ENCODE measurements at places on chromosomes 11 and 22.
A peak's percentile ranks its signal among the peaks of the same experiment; 100 is the strongest.

- DNase-seq: peak; percentile 90
These were observed 5.4 kb downstream of the MYO18B start for GRCh38 chr22:25747245-25747944.

DNA sequence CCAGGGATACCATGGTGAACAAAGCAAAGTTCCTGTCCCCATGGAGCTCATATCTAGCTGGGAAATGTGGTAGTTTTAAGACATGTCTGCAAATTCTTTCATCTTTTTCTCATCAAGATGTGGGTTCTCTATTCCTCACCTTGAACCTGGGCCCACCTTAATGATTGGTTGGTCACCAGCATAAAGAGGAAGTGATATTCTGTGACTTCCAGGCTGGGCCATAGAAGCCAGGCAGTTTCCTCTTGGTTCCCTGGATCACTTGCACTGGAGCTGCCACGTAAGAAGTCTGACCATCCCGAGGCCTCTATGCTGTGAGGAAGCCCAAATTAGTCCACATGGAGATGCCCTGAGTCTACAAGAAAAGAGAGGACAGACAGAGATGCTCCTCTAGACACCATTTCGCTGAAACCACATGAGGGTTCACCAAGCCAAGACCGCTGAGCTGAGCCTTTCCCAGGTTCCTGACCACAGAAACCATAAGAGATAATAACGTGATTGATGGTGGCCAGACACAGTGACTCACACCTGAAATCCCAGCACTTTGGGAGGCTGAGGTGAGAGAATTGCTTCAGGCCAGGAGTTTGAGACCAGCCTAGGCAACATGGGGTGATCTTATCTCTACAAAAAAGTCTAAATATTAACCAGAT, 119.5 kb upstream of the ISX start:
- DNase-seq: no peak

- DNase-seq: peak; percentile 74
These were observed 46.5 kb downstream of the FBLN1 start for GRCh38 chr22:45548991-45549761.

- DNase-seq: no peak
These were observed 648.0 kb upstream of the KIRREL3 start for GRCh38 chr11:127648583-127648982.

GRCh38 chr11:67441731-67442351, 1.4 kb downstream of the CORO1B start:
- no peak for DNase-seq

DNA sequence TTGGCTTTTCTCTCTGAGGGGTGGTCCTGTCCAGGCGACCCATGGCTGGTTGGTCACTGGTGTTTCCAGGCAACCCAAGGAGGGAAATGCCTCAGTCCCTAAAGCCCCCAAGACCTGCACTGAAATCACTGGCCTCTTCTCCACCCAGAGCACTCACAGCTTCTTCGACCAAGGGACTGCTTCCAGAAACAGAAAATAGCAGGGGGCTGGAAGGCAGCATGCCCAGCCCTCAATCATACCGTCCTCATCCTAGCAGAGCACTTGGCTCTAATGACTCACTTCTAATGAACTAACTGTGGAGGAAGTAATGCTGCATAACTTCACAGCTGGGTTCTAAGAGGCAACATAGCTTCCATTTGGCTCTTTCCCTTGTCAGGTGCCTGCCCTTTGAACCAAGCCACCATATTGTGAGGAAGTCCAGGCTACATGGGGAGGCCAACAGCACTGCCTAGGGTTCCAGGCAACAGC, 27.6 kb downstream of the DKK3 start:
- DNase-seq: no peak

- no peak for DNase-seq
These were observed 1240.1 kb downstream of the LRRC4C start for GRCh38 chr11:40219401-40219800.

GRCh38 chr11:103420593-103420992, 311.4 kb downstream of the DYNC2H1 start:
- DNase-seq: no peak

- no peak for DNase-seq
These were observed 17.9 kb upstream of the HTR3A start for GRCh38 chr11:113956986-113957385.

DNA sequence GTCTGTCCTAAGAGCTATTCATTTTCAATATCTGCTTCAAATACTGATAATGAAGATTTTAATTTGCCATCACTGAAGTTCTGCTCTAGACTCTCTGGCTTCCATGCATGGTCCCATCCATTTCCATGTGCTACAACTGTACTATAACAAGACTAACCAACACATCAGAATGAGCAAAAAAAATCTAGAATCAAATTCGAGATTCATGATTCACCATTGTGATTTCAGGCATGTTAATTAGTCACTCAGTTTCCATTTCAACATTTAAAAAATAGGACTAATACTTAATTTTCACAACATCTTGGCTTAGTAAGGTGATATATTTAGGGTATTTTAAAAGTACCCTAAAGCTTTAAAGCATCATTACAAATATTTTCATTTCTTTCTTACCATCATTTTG, 22.8 kb downstream of the PICALM start:
- DNase-seq: no peak

DNA sequence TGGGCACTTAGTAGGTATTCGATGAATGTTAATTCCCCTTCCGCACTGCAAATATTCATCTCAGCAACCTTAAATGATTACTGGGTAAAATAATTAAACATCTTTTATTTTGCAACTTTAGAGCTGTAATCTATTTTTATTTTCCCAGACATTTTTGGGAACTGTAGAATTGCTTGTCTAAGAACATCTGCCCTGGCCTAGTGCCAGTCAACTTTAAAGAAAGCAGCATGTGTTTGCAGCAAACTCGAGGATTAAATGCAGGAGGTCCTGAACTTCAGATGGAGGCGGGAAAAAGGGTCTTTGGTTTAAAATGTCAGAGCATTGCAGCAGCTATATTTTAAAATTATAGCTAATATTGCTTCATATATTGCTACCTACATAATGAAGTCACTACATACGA, 190.0 kb downstream of the PGR start:
- no peak for DNase-seq

GRCh38 chr11:1307998-1308742, 1.3 kb downstream of the TOLLIP start:
- no peak for DNase-seq

GRCh38 chr22:50274311-50274710, 4.1 kb upstream of the MAPK11 start:
- DNase-seq: no peak

- no peak for DNase-seq
These were observed 108.8 kb upstream of the TEAD1 start for GRCh38 chr11:12565406-12565805.

DNA sequence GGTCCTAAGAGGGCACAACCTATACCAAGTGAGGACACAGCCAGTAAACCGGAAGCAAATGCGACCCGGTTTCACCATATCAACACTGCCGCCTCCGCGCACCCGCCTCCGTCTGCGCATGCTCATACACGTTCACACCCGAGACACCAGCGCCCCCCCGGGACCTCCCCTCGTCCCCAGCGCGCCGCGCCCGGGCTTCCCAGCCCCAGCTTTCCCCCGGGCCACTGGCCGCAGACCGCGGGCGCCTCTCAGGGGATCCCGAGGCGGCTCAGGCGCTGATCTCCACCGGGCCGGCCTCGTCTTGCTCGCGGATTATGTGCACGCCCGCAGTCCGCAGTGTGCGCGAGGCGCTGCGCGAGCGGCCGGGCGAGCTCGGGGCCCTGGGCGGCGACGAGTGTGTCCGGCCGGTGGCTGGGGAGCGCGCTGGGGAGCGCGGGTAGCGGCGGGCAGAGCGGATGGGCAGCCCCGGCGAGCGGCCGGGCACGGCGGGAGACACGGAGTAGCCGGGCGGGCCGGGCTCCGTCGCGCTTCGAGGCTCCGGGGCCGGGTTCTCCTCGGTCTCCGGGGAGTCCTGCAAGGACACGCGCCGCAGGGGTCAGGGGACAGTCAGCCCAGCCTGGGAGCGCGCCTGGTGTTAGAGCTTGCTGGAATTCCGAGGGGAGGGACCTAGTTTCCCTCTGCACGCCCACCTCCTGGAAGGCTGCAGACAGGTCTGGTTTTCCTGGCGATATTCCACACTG, 2.0 kb downstream of the HEPN1 start:
- DNase-seq: peak; percentile 84

- no peak for DNase-seq
These were observed 969.6 kb downstream of the BRD1 start for GRCh38 chr22:48858121-48858520.

- no peak for DNase-seq
These were observed 43.1 kb downstream of the HSD17B12 start for GRCh38 chr11:43723617-43724016.

DNA sequence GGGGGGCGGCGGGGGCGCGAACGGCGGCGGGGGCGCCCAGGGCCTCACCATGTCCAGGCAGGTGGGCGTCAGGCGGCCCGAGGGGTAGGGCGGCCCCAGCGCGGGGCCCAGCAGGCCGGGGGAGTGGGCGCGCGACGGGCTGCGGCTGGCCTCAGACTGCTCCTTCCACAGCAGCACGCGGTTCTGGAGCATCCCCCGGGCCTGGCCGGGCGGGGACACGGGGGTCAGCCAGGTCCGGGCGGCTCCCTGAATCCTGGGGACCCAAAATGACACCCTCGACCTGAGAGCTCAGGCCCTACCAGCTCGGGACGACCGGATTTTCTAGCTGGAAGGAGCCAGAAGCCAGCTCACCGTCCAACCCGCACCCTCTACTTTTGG, 5.5 kb upstream of the SLC16A8 start:
- DNase-seq: no peak

- no peak for DNase-seq
These were observed 45.5 kb downstream of the FAR1 start for GRCh38 chr11:13713982-13714381.

DNA sequence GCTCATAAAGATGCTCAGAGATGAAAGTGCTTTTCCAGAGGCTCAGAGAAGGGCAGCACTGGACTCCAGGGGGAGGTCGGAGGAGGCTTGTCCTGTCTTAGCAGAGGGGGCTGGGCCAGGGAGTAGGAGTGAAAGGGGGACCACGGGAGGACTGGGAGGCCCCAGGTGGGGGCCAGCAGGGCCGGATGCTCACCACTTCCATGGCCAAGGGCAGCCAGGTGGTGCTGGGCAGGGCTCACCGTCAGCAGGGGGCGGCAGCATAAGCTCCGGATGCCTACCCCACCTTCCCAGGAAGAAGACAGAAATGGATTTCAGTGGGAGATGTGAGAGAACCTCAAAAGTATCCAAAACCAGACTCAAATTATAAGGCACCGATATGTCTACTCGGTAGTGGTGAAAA, 11.0 kb downstream of the RAB36 start:
- no peak for DNase-seq

GRCh38 chr22:28817919-28818859, 17.8 kb upstream of the XBP1 start:
- DNase-seq: no peak

GRCh38 chr22:43152003-43152356, 621 bp downstream of the TSPO start:
- DNase-seq: no peak

GRCh38 chr11:86782742-86783141, 17.6 kb upstream of the PRSS23 start:
- DNase-seq: no peak

DNA sequence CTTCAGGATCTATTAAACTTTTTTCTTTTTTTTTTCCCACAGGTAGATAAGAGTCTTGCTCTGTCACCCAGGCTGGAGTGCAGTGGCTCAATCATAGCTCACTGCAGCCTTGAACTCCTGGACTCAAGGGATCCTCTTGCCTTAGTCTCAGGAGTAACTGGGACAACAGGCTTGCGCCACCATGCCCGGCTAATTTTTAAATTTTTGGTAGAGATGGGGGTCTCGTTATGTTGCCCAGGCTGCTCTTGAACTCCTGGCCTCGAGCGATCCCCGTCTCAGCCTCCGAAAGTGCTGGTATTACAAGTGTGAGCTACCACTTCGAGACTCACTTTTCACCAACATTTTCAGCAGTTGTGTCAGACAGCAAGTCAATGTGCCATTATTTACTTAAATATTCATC, 962 bp downstream of the SIRT3 start:
- DNase-seq: no peak

DNA sequence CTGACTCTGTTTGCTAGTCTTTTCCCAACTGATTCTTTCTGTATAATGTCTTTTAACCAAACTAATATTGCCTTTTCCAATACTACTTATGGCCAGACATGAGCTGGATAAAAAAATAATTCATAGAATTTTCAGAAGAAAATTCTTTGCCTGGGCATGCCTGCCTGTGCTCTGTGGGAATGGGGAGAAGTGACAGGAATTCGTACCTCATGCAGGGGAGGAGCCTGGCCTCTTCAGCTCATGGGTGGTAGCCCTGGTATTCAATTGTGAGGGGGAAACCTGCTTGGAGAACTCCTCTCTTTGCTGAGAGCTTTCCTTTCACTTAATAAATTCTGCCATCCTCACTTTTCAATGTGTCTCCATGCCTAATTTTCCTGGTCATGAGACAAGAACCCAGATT, 928.8 kb downstream of the FAM181B start:
- DNase-seq: no peak

DNA sequence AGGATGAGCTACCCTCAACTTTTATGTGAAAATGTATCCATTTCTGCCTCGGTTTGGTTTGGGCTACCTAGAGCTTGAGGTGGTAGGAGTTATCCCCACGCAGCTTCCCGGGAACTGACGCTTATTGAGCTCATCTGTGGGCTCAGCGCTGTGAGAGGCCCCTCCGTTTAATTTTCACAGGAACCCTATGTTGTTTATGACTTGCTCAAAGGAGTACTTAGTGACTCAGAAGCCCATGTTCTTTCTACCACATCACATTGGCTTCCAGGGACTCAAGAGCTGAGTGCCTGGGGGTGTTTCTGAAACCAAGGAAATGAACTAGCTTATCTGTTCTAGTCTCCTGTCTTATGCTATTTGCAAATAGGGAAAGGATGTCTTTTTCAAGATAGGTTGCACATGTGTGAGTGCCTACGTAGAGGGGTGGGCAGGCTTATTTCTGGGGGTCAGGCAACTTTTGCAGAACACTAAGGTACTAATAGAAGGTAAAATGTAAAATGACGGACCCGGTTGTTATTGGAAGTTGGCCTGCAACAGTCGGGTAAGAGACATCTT, 40.5 kb downstream of the MICAL2 start:
- DNase-seq: no peak

Data from psoas muscle (tissue), 8 donors.